ENCODE measurements at places on chromosomes 7 and 10.

GRCh38 chr7:5523052-5523711 lies 99.5 kb upstream of the TNRC18 start:
- DNase-seq: no peak
- no peak overlapping the region for H3K4me3 ChIP-seq
- peaks cover 22% of the 10 kb centered on the region for H3K4me1 ChIP-seq
- H3K27me3 ChIP-seq: no peaks in the 10 kb centered on the region
- H3K36me3 ChIP-seq: peaks cover 54% of the 10 kb centered on the region

- H3K27me3 ChIP-seq: no peaks in the 10 kb centered on the region
- no peak for DNase-seq
- no peaks in the 10 kb centered on the region for H3K4me1 ChIP-seq
Measured at GRCh38 chr10:46198516-46198915, 88.3 kb upstream of the ANTXRL start.

GRCh38 chr7:305410-306151 lies 15.6 kb downstream of the FOXL3 start:
- no peak overlapping the region for H3K4me3 ChIP-seq
- H3K36me3 ChIP-seq: no peaks in the 10 kb centered on the region
- no peak for DNase-seq
- no peaks in the 10 kb centered on the region for H3K27me3 ChIP-seq
- no peaks in the 10 kb centered on the region for H3K4me1 ChIP-seq

- H3K4me1 ChIP-seq: no peaks in the 10 kb centered on the region
- H3K27ac ChIP-seq: no peak overlapping the region
- H3K36me3 ChIP-seq: no peaks in the 10 kb centered on the region
- no peaks in the 10 kb centered on the region for H3K27me3 ChIP-seq
Measured at GRCh38 chr10:20091698-20092097, 275.5 kb downstream of the PLXDC2 start.

DNA sequence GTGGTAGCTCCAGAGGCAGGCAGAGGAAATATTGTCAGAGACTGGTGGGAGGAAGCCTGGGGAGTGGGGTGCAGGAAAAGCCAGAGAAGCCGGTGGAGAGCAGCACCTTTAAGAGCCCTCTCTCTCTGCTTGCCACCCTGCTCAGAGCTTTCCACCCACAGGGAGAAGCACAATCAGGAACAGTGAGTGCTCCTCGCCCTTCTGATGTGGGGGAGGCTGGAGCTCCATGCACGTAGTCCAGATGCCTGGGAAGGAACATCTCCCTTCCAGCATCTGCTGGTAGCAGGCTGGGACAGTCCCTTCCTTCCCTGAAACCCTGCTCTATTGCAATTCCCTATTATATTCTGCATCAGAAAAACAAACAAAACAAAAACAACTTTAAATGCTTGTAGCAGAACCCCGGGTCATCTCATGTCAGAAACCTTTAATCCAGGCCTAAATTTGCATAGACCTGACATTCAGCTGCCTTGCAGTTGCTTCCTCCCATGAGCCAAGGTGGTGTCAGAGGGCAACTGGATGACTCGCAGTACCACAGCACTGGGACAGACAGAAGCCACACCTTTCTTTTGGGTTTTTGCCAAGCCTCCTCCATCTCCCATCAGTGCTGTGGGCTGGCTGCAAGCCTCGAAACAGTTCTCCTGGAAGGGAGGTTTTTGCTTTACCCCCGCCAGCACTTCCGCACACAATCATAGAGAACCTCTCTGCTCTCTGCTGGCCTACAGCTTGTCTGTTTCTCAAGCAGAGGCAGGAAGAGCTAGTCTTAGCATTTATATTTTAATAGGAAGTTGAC lies 13.1 kb downstream of the AVPI1 start:
- no peak overlapping the region for H3K4me3 ChIP-seq
- DNase-seq: no peak
- H3K36me3 ChIP-seq: peaks cover 54% of the 10 kb centered on the region
- H3K27ac ChIP-seq: no peak overlapping the region

DNA sequence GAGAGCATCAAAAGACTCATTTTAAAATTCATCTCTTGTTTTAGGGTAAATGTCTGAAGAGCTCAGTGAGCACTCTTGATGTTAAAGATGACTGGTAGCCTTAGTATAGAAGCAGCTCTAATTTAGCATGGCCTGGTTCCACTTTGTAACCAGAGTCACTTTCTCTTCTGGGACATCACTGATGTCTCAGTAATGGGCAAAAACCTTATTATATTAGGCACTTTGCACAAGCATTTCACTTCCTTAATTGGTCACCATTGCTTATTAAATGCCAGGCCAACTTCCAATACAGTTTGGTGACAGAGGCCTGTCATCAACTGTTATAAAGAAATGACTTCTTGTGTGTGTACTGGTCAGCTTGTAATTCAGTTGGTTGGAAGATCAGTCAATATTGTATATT lies 53.0 kb downstream of the STEAP1B start:
- no peak for DNase-seq
- H3K4me3 ChIP-seq: no peak overlapping the region
- H3K4me1 ChIP-seq: peaks cover 24% of the 10 kb centered on the region
- H3K36me3 ChIP-seq: no peaks in the 10 kb centered on the region

DNA sequence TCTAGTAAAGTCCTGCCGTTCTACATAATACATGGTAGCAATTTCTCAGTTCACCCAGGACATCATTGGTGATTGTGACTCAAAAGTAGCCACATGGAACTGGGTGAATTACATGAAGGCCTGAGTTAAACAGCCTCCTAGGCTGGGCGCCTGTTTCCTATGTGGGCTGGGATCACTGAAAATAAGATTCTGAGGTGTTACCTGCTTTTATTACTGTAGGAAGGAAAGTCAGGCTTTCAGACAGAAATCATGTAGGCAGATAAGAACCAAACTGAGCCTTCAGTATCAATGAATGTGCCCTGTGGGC lies 160.4 kb downstream of the CAMK1D start:
- no peak overlapping the region for H3K27ac ChIP-seq
- H3K4me1 ChIP-seq: peaks cover 51% of the 10 kb centered on the region

DNA sequence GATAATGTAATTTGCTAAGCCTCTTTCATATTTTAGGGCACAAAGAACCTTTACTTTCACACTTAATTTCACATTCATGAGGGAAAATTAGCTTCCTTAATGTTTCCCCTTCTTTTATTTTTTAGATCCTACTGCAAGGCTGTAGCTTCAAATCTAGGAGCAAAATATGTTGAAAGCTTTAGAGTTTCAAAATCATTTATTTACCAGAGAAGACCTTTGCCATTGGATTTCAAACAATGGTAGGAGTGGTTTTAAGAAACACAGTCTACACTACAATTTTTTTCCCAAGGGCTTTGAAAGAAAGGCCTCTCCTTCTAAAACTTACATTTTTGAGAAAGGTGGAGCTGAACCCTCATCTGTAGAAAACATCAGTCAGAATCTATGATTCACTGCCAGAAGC lies 43.3 kb upstream of the MEOX2 start:
- H3K27me3 ChIP-seq: no peaks in the 10 kb centered on the region
- no peaks in the 10 kb centered on the region for H3K36me3 ChIP-seq
- H3K27ac ChIP-seq: no peak overlapping the region
- H3K4me1 ChIP-seq: no peaks in the 10 kb centered on the region
- DNase-seq: no peak

DNA sequence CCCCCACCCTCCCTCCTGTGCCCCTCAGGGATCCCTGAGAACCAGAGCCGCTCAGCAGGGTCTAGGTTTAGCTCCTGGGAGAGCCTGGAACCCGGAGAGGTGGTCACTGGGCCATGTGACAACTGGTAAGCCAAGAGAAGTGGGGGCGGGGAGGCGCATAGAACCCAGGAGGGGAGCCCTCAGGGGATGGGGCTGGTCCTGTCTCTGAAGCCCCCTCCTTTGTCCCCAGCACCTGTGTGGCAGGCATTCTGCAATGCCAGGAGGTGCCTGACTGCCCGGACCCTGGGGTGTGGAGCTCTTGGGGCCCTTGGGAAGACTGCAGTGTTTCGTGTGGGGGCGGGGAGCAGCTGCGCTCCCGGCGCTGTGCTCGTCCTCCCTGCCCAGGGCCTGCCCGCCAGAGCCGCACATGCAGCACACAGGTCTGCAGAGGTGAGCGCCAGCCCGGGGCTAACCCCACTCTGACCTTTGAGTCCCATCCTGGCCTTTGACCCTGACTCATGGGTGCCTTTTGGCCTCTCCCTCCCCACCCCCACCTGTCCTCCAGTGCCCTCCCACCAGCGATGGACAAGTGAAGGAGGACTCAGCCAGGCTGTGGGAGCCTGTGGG lies 22.4 kb upstream of the ZNF862 start:
- DNase-seq: no peak
- H3K4me3 ChIP-seq: no peak overlapping the region
- H3K36me3 ChIP-seq: peaks cover 24% of the 10 kb centered on the region
- H3K27me3 ChIP-seq: no peaks in the 10 kb centered on the region

- no peak for DNase-seq
- H3K4me1 ChIP-seq: peaks cover 3% of the 10 kb centered on the region
- H3K27me3 ChIP-seq: no peaks in the 10 kb centered on the region
- no peaks in the 10 kb centered on the region for H3K36me3 ChIP-seq
- no peak overlapping the region for H3K4me3 ChIP-seq
Measured at GRCh38 chr10:44186150-44186549, 198.7 kb downstream of the CXCL12 start.

Data from spinal cord (tissue), 10 donors.